NCI-H345 (cell line): ENCODE measurements at places on chromosomes 2 and 18.

- DNase-seq, result peak; percentile 72
These were observed 819.6 kb upstream of the FSHR start for GRCh38 chr2:49973917-49974368.

DNA sequence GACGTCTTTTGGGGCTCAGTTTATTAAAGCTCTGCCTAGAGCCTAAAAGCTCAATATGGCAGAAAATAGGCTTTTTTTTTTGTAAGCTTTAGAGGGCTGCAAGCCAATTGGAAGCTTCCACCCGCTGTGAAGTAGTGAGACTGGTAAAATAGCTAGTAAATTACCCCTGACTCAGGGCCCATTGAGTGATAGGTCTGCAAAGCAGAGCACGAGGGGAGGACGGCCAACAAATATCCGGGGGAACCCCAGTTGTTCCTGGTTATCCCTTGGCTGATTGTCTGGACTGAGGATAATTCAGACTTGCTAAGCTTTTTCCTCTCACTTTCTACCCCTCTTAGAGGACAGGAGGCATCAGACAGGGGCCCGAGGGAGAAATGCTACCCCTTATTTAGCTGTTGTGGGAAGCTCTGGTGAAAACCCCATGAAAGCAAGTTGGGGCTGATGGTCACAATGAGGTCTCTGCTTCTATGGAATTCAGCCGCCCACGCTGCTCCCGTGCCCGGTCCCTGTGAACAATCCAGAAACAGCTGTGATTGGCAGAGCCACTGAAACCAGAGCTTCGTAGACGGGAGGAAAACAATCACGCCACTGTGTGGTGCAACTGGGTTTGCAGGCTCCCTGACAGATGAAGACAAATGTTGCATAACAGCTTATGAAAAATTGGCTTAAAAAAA lies 141.9 kb upstream of the LGALSL start:
- DNase-seq, result no peak

DNA sequence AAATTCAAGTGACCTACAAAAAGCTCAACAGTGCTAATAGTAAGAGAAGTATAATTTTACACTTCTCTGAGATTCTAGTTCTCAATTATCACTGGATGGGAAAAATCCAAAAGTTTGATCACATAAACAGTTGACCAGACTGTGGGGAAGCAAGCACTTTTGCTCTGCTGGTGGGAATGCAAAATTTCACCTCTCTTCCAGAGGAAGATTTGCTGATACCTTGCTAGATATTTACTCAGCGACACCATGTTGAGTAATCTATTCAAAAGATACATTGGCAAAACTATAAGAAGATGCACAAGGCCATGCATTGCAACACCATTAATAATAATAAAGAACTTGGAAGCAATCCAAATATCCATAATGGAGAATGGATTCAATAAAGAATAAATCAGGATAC lies 204.4 kb downstream of the MREG start:
- no peak for DNase-seq

DNA sequence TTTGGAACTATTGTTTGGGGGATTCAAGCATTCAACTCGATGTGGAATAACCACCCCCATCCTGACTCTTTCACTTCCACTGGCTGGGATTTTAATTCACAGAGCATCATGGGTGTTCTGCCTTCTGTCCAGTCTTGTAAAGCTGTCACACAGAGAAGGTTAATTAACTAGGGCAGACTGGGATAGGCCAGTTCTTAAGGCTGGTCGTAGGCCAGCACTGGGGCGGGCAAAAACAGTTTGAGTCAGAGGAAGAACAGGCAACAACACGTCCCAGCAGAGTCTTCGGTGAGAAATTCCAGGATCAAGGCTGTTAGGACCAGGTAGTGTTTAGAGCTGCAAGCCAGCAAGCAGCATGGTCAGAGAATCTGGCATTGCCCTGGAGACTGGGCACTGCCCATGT lies 4.0 kb upstream of the RNF152 start:
- no peak for DNase-seq

- no peak for DNase-seq
These were observed 130.9 kb downstream of the NCOA1 start for GRCh38 chr2:24621779-24622538.
